T-helper 9 cell (primary cell): ENCODE measurements at places on chromosomes 11 and 22.

GRCh38 chr11:120532832-120533196 is 21.3 kb downstream of the GRIK4 start:
- no peak for DNase-seq

DNA sequence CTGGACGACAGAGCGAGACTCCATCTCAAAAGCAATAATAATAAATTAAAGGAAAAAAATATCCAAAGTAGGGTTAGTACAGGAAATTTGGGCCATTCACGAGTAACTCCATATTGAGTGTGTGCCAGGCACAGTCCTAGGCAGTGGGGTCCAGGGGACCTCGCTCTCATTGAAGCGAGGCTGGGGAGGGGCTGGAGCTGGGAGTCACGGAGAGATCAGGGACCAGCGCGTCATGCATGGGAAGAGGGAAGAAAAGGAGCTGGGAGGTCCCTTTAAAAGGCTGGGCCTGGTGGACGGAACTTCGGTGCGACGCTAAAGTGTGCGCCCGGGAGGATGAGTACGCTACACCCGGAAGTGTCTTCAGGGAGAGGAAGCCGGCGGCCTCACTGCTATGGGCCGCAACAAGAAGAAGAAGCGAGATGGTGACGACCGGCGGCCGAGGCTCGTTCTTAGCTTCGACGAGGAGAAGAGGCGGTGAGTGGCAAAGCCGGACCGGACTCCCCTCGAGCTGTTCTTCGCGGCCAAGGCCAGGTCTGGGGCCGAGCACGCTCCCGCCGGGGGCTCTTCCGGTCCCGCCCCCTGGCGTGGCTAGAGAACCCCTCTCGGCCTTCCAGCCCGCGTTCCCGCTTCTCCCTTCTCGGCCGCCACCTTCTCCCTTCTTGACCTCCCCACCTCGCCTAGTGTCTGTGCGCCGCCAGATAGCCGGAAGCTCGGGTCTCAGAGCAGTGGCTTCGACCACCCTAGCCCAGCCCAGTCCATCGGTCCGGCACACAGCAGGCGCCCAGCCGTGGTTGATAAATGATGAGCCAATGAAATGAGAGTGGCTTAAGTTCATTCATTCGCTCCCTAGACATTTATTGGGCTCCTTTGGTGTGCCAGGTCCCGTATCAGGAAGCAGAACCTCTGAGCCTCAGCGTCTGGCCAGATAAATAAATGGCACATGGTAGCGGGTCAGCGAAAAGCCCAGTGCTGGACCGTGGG is at the start of gene NOL12:
Gene NOL12, plus strand, starts transcription at position 342 of the 981 bp plus-strand sequence. Its CDS starts 50 bp downstream, at position 392.
- DNase-seq, result peak; percentile 63

DNA sequence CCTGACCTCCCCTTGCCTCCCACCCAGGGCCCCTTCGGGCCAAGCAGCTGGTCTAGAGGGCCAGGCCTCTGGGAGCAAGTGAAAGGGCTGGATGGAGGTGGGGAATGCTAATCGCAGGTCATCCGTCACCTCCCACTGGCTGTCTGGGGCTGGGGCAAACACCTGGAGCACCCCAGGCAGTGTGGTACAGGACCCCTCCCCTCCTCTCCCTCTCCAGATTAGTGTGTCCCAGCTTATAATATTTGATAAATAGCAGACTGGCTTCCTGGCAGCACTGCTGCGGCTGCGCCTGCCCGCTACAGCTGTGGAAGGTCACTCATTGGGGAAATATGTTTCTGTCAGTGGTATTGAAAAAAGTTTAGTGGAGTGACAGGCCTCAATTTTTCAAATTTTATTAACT is 90.7 kb upstream of the PHOX2A start:
- DNase-seq, result no peak

DNA sequence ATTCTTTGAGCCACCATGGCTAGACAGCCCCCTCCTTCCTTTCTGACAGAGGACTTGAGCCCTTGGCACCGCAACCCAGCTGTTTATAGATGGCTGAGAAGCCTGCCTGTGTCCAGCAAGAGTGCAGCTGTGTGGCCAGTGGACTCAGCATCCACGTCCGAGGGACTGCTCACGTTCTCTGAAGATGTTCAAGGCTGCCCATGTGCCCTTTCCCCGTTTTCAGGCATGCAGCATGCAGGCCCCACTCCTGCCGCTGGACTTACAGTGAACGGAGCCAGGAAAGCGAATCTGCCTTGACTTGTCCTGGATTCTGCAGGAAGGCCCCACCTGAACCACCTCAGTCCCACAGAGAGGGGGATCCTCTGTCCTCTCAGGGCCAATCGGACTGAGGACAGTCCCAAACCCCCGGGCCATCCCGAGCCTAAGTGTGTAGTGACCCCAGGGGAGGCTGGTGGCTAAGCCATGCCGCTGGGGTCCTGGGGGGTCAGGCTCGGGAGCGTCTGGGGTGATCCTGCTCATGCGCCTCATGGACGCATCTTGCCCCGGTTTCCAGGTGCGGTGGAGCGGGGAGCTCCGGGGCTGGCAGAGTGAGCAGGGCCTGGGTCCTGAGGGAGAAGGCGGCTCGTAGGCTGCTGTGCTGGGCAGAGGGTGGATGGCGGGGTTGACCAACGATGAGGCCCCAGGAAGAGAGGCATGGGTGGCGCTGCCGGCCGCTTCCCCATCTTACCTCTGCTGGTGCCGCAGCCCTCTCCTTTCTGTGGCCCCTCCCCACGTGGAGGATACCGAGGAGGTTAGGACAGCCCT is 170.7 kb downstream of the CTTN start:
- no peak for DNase-seq

- no peak for DNase-seq
Observed at GRCh38 chr22:40331706-40332105, 14.6 kb upstream of the ADSL start.

DNA sequence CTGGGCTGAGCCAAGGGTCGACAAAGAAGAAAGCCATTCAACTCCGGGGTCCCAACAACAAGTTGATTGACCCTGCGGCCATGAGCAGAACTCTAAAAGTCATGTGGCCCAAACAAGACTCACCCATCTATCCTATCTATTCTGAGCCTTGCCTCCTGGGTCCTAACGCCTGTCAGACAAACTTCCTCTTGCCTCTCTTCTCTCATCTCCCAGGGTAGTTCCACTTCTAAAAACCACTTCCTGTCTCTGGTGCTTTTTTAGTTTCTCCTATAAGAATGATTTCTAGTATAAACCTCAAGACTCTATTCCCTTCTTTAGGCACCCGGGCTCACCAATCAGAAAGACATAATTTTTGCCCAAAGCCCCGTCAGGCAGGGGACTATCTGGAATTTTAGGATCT is 530.2 kb downstream of the DLG2 start:
- no peak for DNase-seq

DNA sequence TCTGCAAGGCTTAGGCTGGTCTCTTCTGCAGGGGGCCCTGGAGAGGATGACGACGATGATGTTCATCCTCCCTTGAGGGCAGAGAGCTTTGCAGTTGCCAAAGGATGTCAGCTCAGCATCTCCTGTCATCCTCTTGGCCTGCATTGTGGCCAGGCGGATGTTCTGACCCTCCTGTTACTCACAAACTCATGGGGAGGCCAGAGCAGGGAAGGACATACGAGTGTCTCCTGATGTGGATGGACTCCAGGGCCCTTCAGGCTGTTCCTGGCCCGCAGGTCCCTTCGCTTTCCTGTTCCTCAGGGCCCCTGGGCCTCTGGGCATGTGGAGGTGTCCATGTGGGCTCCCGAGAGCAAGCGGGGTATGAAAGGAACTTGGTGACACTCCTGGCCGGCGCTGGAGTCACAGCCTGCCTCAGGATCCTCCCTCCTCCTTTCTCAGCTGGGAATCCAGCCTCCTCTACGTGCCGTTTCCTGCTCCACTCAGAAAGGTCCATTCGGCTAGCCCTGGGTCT is 8.5 kb downstream of the ADORA2A start:
- DNase-seq, result no peak

DNA sequence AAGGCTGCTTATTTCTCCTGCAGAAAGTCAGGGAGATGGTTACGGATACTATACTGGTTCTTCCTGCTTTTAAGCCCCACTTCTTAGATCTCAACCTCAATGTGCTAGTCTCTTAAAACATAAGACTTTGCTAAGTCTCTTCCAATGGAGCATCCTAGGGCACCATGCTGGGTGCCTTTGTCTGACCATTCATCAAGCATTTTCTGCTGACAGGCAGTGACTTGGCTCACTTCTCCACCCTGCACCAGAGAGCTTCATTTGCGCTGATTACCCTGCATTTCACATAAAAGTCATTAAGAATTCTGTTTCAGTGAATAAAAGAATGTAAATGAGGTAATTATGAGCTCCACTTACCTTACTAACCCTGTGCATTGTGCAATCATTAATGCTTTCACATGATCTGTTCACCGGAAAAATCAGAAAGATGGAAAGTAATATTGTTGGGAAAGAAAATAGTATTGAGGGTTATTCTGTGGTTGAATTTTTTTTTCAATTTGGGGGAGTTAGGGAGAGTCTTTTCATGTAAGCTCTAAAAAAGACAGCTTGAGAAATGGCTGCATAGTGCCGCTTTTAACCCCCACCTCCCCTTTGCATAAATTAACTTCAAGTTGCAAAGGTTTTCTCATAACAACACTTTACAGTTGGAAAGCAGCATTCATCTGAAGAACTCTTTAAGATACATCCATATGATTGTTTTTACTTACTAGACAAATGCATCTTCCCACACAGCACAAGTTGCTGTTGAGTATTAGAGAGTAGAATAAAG is 677.3 kb upstream of the KIRREL3 start:
- no peak for DNase-seq

GRCh38 chr11:101583251-101584128 is at the start of gene TRPC6:
Gene TRPC6 (minus strand): TSS chr11:101584007. CDS start chr11:101583503, 504 bp downstream.
- DNase-seq, result no peak

DNA sequence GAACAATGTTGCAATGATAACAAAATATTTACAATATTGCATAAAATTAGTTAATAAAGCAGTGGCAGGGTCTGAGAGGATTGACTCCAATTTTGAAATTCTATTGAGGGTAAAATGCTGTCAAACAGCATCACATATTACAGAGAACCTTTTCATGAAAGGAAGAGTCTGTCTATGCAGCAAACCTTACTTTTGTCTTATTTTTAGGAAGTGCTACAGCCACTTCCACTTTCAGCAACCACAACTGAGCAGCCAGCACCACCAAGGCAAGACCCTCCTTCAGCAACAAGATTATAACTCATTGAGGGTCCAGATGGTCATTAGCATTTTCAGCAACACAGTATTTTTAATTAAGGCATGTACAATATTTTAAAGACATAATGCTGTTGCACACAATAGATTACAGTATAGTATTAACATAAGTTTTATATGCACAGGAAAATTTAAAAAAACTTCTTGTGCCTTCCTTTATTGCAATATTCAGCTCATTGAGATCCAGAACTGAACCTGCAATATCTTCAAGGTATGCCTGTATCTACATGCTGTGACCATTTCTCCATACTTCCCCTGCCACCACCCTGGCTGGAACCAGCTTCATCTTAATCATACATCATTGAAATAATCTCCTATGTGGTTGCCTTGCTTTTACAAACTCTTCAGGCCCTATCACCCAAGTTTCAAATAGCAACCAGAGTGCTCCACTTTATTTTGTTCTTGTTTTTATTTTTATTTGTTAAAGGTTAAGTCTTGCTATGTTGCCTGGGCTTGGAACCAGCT is 711.2 kb downstream of the KCNA4 start:
- no peak for DNase-seq

DNA sequence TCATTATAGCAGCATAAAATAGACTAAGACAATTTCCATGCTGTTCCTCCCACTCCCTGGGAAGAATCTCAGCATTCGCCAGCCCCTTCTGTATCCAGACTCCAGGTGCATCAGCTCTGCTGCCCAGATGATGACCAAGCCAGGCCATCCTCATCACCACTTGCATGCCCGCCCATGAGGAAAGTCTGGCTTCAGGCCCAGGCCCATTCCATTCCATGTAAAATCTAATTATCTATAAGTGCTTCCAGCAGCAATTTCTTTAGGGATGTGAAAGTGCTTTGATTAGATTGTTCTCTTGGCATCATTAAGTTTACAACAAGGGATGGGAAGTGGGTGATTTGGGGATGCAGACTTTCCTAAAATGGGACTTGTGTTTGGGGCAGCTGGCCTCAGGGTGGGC is 100.3 kb downstream of the INSC start:
- no peak for DNase-seq

- no peak for DNase-seq
Observed at GRCh38 chr22:23424031-23424430, 156.1 kb downstream of the IGLL1 start.

GRCh38 chr22:42664976-42665831 is 16.0 kb upstream of the CYB5R3 start:
- DNase-seq, result no peak

DNA sequence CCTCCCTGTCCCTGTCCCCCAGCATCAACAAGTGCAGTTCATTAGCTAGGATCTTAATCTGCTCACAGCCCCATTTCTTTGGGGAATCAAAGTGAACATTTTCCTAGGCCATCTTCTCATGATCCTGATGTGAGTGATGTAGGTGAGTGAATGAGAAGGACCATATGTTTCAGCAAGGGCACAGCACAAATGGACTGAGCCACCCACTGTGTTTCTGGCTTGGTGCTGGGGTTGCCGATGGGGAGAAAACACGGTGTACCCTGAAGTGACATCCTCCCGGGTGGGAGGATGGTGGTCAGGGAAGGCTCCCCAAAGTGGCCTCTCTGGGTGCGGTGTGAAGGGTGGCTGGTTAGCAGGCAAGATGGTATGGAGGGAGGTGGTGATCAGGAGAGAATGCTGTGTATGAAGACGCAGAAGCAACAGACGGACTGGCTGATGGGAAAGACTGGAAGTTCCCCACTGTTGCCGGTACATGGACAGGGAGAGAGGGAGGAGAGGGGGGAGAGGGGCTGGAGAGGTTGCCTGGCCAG is 72.2 kb downstream of the JAM3 start:
- DNase-seq, result no peak

DNA sequence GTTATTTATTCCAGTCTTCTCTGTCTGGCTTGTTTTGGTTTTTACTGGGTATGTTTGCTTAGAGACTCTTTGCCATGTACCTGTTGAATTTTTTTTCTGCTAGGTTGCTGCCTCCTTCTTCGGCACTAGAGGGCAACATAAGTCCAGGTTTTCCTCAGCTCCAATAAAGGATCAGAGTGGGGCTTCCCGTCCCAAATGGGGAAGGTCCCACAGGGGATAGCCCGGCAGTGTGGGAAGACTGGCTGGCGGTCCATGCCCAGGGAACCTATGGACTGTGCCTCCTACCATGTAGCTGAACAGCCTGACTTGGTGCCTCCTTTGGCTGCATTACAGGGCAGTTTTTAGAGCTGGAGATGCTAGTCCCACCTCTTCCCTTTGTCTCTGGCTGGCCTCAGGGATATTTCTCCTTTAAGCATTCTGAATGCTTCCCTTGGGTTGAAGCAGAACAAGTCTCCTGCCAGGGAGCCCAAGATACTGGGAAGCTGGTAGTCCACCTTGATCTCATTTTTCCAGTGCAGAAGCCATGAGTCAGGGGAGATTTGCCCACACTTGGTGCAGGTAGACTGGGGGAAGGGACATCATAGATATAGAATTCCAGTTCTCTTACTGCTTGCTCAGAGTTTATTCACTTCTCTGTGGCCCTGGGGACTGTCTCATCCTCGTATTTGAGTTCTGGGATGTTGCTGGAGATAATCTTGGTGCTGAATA is 60.2 kb downstream of the BRD1 start:
- DNase-seq, result no peak

DNA sequence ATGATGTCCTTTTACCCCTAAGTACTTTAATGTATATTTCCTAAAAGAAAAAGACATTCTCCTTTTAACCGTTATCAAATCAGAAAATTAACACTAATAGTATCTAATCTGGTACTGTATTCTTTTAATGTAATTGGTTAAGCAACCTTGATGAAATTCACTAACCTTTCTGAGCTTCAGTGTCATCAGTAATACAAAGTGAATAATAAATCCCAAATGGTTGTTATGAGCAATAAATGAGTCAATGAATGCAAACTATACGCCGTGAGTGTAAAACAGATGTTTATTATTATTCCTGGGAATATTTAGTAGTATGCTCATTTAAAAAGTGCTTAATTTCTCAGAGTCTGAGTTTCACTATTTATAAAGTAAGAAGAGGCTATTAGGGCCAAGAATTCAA is 21.5 kb downstream of the UEVLD start:
- DNase-seq, result no peak
